GM06990 (cell line): ENCODE measurements at places on chromosomes 6 and 20.
A peak's percentile ranks its signal among the peaks of the same experiment; 100 is the strongest.

DNA sequence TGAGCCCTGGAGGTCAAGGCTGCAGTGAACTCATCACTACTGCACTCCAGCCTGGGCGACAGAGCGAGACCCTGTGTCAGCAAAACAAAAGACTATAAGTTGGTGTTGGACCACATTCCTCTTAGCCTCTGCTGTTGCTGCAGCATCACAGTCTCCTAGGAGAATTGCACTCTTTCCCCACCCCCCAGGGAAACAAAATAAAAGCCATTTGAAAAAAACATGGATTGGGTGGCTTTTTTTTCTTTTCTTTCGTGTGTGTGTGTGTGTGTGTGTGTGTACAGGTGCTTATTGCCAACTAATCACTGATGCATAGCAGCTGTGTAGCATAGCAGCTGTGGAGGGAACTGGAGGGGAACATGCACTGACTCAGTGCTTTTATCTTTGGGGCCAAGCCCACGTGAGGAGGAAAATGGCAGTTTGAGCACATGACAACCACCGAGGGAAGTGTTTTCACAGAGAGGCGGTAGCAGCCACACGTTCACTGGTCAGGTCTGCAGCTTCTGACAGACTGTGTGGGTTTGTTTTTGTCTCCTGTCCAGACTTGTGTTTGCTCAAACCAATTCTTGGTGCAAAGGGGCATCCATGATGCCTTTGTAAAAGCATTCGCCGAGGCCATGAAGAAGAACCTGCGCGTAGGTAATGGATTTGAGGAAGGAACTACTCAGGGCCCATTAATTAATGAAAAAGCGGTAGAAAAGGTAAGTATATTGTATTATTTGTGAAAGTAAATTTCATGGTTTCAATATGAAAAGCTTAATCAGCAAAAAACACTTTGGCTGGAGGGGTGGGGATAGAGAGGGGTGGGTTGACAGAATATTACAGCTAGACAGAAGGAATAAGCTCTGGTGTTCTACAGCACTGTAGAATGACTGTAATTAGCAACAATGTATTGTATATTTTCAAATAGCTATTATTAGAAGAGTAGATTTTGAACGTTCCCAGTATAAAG is 27.7 kb downstream of the ALDH5A1 start:
- DNase-seq, result peak; percentile 62

DNA sequence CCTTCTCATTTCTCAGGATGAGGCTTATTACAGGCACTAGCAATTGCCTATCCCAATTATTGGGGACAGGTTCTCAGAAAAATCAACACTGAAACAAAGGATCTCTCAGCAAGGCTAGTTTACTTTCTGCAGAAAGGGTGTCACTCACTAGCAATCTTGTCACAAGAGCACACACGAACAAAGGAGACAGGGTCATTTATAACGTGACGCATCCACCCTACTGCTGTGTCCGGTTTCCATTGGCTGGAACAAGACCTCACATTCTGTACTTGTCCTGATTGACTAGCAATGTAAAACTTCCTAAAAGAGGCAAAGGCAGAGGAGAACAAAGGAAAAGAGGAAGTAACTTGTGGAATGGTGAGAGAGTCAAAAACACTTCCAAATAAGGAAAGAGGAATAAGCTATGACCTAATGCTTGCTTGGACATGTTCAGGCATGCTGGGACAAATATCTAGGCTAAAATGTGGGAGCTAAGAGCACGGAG is 160.2 kb upstream of the STXBP5 start:
- DNase-seq, result no peak

DNA sequence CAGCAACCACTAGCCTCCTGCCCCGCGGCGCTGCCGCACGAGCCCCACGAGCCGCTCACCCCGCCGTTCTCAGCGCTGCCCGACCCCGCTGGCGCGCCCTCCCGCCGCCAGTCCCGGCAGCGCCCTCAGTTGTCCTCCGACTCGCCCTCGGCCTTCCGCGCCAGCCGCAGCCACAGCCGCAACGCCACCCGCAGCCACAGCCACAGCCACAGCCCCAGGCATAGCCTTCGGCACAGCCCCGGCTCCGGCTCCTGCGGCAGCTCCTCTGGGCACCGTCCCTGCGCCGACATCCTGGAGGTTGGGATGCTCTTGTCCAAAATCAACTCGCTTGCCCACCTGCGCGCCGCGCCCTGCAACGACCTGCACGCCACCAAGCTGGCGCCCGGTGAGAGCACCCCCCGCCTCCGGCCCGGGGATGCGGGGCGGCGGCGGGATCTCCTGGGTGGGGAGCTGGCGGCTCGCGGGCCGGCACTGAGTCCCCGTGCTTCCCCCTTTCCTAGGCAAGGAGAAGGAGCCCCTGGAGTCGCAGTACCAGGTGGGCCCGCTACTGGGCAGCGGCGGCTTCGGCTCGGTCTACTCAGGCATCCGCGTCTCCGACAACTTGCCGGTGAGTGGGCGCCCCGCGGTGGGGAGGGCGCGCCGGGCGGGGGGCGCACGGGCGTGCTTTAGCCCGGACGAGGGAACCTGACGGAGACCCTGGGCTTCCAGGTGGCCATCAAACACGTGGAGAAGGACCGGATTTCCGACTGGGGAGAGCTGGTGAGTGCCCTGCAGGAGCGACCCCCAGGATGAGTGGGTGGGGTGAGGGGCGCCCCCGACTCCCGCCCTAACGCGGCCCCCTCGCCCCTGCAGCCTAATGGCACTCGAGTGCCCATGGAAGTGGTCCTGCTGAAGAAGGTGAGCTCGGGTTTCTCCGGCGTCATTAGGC is 585 bp downstream of the PIM1 start:
- no peak for DNase-seq

- no peak for DNase-seq
Observed at GRCh38 chr20:25543068-25543467, 42.3 kb downstream of the NINL start.

DNA sequence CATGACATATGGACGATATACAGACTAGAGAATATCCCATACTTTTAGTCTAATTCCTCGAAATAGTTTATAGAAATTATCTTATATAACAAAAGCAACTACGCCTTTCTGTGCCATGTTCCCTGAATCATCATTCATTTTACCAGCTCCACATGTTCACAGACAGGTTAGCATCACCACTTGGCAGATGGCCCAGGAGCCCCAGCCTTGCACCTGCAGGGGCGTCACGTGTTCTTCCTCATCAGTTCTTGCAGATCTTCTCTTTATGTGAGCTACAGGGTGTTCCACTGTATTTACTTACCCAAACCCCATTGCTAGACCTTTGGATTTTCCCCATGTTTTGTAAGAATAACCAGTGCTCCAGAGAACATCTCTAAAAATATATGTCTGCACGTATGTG is 12.6 kb upstream of the BNIP5 start:
- DNase-seq, result no peak

- no peak for DNase-seq
Observed at GRCh38 chr6:161369339-161369738, 95.5 kb upstream of the AGPAT4 start.

DNA sequence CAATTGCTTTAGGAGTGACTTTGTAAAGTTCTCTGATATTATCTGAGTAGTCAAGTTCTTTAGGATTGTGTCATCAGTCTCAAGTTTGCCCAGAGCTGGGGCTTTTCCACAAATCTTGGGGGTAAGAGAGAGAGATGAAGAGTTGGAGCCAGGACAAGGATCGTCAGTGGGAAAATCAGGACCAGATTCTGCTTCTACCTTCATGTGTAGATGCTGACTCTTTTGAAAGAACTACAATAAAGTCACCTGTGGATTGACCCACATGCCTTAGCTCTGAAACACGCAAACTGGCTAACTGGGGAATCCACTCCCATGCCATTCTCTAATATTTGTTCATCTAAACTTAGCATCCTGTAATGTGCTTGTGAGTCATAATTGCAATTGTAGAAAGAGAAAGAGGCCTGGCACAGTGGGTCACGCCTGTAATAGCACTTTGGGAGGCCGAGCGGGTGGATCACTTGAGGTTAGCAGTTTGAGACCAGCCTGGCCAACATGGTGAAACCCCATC is 15.6 kb upstream of the BICRAL start:
- DNase-seq, result no peak
